CD14-positive monocyte (primary cell): ENCODE measurements at places on chromosomes 6 and 20.

GRCh38 chr6:164750128-164750527 is 559.3 kb downstream of the C6orf118 start:
- DNase-seq = no peak

DNA sequence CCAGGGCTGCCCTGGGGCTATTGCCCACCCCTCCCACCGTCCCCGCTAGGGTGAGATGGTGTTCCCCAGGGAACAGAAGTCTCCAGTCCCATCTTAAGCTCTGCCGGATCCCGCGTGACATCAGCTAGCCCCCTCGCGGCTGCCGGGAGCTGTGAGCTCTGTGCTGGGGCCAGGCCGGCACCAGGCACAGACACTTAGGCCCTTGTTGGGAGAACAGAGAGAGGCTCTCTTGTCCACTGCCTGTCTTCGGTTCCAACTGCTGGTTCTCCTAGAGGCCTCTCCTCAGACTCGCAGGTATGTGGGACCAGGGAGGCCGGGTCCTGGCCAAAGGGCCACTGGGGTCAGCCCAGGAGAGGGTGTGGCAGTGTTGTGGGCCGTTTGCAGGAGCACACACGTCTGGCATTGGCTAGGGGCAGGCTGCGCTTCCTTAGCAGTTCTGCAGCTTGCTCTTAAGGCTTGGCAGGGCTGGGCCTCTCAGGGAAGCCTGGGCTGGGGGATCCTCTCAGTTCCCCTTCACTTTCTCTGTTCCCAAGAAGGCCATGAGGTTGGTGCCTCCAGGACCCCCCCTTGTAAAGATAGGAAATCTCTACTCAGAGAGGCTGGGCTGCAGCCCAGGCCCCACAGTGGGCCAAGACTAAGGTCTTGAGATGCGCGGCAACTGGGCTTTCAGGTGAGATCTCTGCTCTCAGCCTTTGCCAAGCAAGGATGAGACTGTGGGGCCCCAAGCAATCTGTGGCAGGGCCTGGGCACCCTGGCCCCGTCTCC is 6.3 kb downstream of the SGK2 start:
- DNase-seq = no peak

GRCh38 chr20:3710703-3711483 is 1.5 kb downstream of the SIGLEC1 start:
- DNase-seq = peak; percentile 31

- no peak for DNase-seq
These were observed 26.4 kb downstream of the FOXP4 start for GRCh38 chr6:41572613-41573012.

DNA sequence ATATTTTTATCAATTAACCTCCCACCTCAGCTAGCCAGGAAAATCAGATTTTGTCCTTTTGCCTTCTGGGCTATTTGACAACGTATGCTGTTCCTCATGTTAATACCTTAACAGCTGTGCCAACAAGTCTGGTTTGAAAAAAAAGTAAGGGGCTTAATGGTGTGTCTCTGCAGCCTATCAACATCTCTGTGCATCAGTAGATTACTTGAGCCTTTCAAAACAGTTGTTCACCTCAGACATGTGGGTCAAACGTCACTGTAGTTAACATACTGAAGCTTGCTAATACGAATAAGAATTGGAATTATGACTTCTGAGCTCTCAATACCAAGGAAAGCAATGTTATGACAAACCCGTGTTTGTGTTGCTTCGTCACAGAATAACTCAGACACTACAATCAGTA is 23.0 kb downstream of the CEP57L1 start:
- DNase-seq = no peak

- no peak for DNase-seq
These were observed 89.6 kb downstream of the RIPOR3 start for GRCh38 chr20:50601511-50602431.

- no peak for DNase-seq
These were observed 150.7 kb upstream of the MLN start for GRCh38 chr6:33954453-33954852.

- DNase-seq = peak; percentile 16
These were observed 110.0 kb upstream of the SSTR4 start for GRCh38 chr20:22924949-22925612.

DNA sequence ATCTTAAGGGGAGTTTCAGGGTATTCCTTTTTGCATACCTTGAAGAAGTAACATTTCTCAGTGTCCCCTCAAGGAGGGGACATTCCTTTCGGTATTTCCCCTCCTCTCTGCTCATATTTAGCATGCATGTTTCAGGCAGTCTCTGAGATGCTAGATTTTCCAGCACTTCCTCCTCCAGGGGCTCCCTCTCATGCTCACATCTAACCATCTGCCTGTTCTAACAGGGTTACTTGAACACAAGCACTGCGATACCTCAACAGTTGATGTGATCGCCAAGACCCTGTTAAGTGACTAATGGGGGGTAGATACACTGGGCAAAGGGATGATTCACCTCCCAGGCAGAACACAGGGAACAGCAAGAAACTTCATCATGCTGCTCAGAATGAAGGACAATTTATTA is 12.9 kb upstream of the MCM3 start:
- no peak for DNase-seq

GRCh38 chr6:159305804-159306537 is 136.8 kb downstream of the FNDC1 start:
- DNase-seq = no peak

DNA sequence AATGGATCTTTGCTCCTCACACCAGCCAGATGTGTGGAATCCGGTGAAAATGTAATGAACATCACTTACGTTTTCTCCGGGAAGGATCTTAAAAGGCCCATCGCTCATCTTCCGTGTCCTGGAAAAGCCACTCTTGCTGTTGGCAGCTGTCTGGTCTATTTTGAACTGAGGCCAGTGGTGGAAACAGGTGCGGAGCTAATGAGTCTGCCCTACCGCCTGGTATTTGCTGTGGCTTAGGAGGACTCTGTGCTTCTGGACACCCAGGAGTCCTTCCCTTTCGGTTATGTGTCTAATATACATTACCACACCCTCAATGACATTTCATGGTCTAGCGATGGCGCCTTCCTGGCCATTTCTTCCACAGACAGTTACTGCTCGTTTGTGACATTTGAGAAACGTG is 264.2 kb upstream of the PREP start:
- no peak for DNase-seq

DNA sequence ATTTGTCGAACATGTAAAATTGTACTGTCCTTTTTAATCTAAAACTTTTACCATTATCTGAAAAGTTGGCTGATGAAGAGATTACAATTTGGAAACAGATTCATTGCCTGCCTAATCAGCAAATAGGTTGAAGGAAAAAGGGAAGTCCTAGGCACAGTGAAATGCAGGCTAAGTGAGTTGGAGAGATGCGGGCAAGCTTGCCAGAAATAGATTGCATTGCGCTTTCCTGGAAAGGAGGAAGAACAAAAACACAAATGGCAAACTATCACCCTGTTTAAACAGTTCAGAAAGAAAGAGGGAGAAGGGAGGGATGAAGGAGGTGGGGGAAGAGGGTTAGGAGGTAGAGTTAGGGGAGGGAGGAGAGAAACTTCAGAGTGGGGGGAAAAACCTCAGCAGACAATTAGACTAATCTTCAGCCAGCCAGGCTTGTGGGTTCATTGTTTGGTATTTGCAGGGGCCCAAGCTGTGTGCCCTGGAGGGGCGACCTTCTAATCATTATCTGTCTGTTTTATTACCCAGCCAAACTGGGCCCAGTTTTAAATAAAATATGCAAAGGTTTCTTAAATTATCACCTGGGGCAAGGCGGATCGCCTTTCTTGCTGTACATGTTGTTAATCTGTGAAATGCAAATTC is 465.2 kb downstream of the TFAP2B start:
- peak; percentile 34 for DNase-seq

- DNase-seq = no peak
These were observed 128.3 kb downstream of the DST start for GRCh38 chr6:56514395-56514794.

DNA sequence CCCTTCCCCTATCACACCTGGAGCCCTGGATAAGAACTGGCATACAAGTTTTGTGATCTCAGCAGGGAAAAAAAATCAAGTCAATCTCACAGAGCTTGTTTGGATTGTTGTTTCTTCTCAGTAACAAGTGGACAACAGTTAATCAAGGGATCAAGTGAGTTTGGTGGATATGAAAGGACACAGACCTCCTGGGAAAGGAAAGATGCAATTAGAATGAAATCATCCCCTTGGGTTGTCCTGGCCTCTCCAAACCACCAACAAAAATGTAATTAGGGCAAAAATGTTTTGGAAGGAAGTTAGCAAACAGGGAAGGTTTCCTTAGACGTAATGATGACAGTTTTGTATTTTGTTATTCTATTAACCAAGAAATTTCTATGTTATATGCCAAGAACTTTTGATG is 99.1 kb upstream of the PRDM1 start:
- no peak for DNase-seq

DNA sequence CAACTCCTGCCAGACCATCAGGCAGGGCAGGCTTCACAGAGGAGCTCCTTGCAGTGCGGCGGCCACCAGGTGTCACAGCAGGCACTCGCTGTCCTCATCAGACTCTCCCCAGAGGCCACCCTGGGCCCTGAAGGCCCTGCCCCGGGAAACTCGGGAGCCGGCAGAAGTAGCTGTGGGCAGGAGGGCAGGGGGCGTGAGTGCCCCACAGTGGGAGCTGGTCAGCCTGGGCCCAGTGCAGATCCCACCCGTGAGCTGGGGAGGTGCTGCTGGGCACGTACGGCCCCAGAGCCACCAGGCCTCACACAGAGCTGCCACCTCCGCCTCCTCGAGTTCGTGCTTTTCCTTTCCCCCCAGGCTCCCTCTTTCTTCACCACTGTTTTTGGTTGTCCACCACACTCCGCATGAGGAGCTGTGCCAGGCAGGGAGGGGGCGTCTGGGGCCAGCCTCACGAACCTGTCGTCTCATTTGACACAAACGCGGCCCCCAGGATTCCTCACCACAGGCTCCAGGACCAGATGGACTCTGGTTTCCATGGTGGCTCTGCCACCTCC is 33.8 kb downstream of the FRMD1 start:
- no peak for DNase-seq

GRCh38 chr6:116400328-116400727 is 29.6 kb downstream of the DSE start:
- DNase-seq = no peak

- DNase-seq = peak; percentile 80
These were observed 66.3 kb downstream of the ATXN1 start for GRCh38 chr6:16694781-16695578.

GRCh38 chr6:90611543-90612312 is 24.9 kb upstream of the MAP3K7 start:
- no peak for DNase-seq

DNA sequence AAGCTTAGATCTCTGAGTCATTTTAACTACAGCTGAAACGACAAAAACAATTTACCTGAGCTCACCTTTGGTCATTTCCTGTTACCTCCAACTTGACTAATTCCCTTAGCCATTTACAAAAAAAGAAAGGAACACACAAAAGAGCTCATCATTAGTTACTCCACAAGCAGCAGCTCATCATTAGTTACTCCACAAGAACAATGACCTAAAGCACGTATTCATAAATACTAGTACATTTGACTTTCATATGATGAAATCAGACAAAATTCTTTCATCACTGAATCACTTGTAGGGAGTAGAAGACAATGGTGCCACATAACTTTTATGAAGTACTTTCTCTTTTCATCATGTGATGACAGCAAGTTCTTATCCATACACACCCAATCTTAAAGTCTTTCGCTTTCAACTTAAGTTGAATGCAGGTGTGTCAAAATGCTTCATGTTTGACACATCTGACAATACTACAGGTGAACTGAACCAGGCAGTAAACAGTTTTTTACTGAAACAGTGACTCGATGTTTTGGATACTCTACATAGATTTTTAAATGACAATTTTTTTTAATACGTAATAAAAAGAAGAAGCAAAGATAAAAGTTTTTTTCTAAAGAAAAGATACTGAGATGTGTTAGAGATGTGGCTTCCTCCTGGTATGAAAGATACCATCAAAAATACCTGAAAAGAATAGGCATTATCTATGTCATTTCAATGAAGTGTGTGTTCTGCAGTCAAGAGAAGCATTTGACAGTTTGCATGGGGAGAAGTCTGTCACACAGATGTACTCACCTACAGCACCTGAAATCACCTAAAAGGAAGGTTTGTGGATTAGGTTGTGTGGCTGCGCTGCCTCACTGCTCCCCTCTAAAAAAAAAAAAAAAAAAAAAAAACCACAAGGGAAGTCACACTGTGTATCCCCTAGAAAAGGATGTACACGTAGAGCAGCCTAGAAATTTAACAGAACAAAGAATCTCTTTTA is 109.1 kb downstream of the PRDM1 start:
- no peak for DNase-seq

- peak; percentile 72 for DNase-seq
These were observed at the start of gene SNAI1 for GRCh38 chr20:49982346-49983122. TSS of gene SNAI1 (plus strand) at chr20:49982980. CDS start at chr20:49983060, 80 bp downstream.

- DNase-seq = no peak
These were observed 18.0 kb downstream of the KHDC1L start for GRCh38 chr6:73207221-73207837.

DNA sequence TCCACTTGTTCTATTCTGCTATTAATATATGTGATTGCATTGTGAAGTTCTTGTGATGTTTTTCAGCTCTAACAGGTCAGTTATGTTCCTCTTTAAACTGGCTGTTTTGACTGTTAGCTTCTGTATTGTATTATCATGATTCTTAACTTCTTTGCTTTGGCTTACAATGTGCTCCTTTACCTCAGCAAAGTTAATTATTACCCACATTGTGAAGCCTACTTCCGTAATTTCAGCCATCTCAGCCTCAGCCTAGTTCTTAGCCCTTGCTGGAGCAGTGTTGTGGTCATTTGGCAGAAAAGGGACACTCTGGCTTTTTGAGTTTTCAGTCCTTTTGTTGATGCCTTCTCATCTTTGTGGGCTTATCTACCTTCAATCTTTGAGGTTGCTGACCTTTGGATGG is 440.2 kb downstream of the TBC1D32 start:
- no peak for DNase-seq

DNA sequence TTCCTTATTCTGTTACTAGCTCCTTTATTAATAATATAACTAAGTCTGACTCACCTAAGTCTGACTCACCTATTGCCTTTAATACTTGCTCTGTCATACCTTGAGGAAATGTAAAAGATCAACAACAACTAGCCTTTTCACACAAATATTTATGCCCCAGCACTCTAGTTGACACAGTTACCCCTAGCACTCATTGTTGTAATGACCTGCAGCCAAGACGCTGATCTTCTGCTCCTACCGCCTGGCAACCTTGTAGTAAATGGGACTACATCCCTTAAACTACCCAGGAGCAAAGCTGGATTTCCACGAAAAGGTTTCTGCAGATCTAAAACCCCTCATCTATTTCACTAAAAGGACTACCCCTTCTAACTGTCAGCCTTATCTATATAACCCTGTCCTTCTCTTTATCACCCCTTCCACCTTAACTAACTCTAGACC is 90.0 kb downstream of the PLG start:
- no peak for DNase-seq

GRCh38 chr6:21190701-21191100 is 402.9 kb upstream of the SOX4 start:
- DNase-seq = no peak

DNA sequence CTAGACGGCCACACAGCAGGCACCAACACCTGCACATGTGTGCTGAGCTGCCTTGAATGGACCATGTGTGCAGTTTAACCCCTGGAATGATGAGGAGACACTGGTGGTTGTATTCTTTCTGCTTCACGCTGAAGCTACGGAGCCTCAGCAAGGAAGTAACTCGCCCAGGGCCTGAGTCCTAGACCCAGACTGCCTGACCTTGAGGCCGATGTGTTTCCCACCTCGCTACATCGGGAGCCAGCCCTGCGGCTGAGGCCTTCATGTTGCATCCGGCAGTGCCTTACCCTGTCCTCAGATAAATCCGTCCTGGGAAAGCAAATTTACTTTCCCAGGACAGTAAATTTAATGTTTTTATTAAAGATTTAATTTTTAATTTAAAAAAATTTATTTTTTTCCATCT is 110.0 kb upstream of the MTHFD1L start:
- DNase-seq = no peak
